ENCODE measurements at places on chromosomes 1 and 21.

GRCh38 chr1:214717351-214717750, 114.4 kb downstream of the CENPF start:
- no peak for DNase-seq

DNA sequence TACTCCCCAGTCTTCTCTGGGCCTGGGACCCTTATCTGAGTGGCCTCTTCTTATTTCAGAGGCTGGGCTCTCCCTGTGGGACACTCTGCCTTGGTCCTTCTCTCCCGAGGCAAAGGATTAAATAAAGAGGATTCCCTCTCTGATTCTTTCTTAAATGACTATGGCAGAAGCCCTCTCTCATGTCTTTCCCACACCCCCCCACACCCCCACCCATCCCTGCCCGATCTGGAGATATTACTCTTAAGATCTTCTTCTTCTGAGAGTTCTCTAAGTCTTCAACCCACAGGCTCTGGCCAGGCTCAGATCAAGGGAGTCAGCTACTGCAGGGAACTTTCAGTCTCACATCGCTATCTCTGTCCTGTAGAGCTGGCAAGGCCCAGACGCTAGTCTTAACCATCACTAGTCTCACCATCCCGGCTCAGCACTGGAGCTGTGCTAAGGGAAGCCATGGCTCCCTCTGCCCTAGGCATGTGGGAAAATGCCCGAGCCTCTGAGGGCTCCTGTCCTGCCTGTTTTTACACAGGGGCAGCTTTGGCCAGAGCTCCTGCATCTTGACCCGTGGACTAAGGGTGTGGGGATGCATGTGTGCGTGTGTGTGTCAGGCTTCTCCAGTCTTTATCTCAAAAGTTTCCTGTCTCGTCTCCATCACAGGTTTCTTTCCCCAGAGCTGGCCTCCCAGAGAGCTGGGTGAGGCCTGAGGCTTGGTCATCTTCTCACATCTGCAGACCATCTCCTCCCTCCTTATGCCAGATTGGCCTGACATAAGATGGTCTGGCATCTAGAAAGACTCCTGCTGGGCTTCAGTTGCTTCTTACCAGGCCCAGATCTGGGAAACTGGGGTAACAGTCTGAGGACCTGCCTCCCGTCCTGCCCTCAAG, 36.7 kb downstream of the LGR6 start:
- no peak for DNase-seq

DNA sequence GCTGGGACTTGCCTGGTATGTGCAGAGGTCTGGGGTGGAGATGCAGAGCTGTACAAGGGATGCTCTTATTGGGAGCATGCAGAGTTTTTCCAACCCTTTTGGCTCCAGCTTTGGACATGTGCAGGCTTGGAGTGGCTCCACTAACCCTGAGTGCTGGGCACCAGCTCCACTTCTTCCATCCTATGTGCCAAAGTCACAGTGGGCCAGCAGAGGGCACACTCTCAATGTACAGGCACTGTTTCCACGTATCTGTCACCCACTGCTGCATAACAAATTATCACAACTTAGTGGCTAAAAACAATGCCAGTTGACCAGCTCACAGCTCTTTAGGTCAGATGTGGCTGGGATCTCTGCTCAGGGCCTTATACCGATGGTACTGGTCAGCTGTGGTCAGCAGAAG, 631.8 kb downstream of the AJAP1 start:
- DNase-seq, result no peak

GRCh38 chr1:240474133-240474614, 137.8 kb downstream of the GREM2 start:
- no peak for DNase-seq

GRCh38 chr1:147053269-147053668, 115.1 kb downstream of the NBPF12 start:
- DNase-seq, result no peak

- DNase-seq, result no peak
These were observed 10.8 kb upstream of the PADI1 start for GRCh38 chr1:17194133-17194475.

GRCh38 chr1:8939362-8939995, 6.2 kb upstream of the CA6 start:
- no peak for DNase-seq

DNA sequence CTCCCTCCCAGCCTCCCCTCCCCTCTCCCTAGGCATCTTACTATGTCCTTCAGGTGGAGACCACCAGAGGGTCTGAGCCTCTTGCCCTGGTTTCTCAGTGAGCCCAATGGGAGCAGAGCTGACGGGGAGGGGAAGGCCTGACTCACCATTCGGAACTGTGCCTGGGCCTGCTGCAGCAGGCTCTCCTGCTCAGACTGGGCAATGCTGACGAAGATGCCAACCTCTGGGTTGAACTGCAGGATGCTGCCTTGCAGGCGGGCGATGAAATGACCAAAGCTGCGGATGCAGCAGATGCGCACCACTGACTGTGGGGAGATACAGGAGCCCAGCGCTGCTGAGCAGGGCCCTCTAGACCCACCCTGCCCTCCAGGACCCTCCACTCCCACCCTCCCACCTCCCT, 11.0 kb upstream of the PAQR6 start:
- DNase-seq, result no peak

- DNase-seq, result no peak
These were observed 67.5 kb upstream of the CD1D start for GRCh38 chr1:158112994-158113758.

- no peak for DNase-seq
These were observed 31.2 kb downstream of the KCNA10 start for GRCh38 chr1:110487726-110488125.

- DNase-seq, result no peak
These were observed 9.3 kb upstream of the SLX9 start for GRCh38 chr21:44930543-44930981.

DNA sequence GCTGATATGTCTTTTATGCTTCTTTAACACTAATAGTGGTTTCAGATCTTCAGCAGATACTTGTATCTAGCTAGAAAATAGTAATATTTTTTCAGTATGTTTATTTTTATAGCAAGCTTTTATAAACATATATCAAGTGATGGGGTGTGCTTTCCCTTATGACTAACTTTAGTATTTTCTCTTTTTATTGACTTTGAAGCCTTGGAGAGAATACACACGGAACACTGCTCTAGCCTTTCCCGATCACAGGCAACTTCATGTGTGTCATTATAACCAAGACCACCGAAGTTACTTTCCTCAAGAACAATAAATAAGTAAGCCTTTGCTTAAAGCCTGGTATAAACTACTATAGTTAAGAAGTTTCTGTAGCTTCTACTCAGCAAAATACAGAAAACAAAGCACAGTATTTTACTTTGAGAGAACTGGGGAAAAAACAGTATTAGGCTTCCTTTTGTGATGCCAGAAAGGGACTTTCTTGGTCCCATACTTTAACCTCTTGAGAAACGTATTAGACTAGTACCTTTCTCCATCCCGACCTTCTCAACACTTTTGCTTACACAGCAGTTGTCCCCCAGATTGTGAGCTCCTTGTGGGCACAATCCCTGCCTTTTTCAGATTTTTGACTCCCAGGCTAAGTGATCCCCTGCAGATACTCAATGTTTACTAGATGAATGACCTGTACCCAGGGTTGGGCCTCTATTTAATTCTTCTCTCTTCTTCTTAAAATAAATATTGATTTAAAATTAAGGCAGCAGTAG, 3.3 kb downstream of the ADSS2 start:
- DNase-seq, result no peak

DNA sequence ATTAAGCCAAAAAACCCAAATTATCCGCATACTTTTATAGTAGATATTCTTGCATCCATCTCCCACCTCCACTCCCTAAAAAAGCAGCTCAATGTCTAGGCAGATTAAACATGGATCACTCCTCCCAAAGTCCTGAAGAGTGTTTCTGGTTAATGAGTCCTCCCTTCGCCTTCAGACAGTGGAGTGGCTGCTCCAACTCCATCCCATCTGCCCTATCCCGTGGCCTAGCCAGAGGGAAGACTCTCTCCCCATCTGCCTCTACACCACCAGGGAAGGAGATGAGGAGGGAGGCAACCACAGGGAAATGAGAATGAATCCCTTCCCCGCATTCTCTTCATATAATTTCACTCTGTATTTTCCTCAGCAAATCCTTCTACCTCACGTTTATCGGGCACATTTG, 103.8 kb downstream of the SLC45A1 start:
- DNase-seq, result peak; percentile 30

DNA sequence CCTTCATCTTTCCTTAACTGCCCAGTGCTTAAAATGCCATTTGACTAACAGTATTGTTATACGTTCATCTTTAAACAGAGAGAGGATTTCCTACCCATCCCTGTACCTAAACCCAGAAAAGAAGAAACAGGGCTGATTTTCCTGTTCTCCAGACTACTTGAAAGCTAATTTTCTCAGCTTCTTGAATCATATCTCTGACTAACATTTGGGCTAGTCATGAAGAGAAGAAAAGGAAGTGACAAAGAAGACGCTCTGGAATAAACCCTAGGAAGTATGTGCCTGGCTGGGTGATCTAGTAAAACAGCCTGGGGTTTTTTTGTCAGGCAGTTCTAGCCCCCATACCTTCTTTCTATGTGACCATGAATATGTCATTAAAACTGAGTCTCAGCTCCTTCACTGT, 44.8 kb upstream of the SGIP1 start:
- DNase-seq, result no peak

DNA sequence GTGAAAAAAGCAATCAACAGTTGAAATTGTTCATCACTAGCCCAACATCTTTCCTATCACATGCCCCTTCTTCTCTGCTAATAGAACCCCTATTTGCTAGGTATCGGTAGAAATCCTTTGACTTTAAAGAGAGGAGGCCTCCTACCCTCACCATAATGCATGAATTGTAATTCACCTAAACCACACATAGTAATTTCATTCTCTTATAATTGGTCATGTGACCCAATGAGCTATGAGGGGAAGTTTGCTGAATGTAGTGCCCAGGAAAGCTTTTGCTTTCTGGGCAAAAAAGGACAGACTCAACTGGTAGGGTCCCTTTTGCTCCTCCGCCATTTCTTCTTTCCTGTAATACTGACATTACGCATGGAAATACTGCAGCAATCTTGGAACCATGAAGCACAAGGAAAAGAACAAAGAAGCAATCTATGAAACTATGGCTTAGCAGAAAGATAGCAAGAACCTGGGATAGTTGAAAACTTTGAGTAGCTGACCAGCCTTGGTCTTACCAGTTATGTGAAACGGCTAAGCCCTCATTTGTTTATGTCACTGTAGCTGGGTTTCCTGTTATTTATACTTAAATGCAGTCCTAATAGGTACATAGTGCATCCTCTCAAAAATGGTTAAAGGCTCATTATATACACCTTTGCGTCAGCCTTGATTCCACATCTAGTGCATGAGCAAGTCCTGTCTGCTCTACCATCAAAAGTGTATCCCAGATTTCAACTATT, 10.2 kb upstream of the CHI3L2 start:
- DNase-seq, result no peak

- no peak for DNase-seq
These were observed 45.4 kb upstream of the USP1 start for GRCh38 chr1:62391369-62391971.

All from tibial nerve (tissue), 4 donors.